ENCODE measurements at places on chromosomes 5 and 9.

DNA sequence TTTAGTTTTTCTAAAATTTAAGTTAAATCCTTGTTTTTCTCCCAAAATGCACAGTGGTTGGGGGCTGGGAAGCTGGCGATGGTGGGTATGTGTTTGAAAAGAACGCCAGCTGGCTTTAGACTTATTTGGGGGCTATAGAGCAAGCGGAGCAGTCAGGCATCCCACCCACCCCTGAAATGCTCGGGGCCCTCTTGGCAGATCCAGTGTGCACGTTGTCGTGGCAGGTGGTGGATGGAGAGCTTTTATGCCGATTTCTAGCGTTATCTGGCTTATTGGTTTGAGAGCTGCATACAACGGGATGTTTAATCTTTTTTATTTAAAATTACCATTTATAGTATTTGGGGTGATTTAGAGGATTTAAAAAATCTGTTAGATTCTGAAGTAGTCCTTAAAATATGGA lies 8.1 kb downstream of the BASP1 start:
- no peak for DNase-seq
- H3K36me3 ChIP-seq: no peaks in the 10 kb centered on the region
- H3K27me3 ChIP-seq: no peaks in the 10 kb centered on the region
- no peaks in the 10 kb centered on the region for H3K4me1 ChIP-seq

- no peaks in the 10 kb centered on the region for H3K27me3 ChIP-seq
- no peak for DNase-seq
- no peaks in the 10 kb centered on the region for H3K4me1 ChIP-seq
- no peak overlapping the region for H3K4me3 ChIP-seq
Measured at GRCh38 chr5:9409413-9409960, 136.4 kb downstream of the SEMA5A start.

GRCh38 chr5:156137071-156137869 lies 189.7 kb upstream of the SGCD start:
- DNase-seq: no peak
- no peaks in the 10 kb centered on the region for H3K27me3 ChIP-seq
- no peaks in the 10 kb centered on the region for H3K36me3 ChIP-seq
- no peaks in the 10 kb centered on the region for H3K4me1 ChIP-seq
- H3K4me3 ChIP-seq: no peak overlapping the region

GRCh38 chr9:5586391-5586802 lies 42.5 kb upstream of the RIC1 start:
- peaks cover 31% of the 10 kb centered on the region for H3K4me1 ChIP-seq
- H3K4me3 ChIP-seq: no peak overlapping the region
- no peaks in the 10 kb centered on the region for H3K36me3 ChIP-seq
- no peak for DNase-seq

- no peak overlapping the region for H3K4me3 ChIP-seq
- no peak overlapping the region for H3K27ac ChIP-seq
- no peaks in the 10 kb centered on the region for H3K4me1 ChIP-seq
- no peaks in the 10 kb centered on the region for H3K36me3 ChIP-seq
Measured at GRCh38 chr5:56755036-56755555, 60.3 kb upstream of the MAP3K1 start.

GRCh38 chr5:154098465-154098864 lies 59.7 kb downstream of the MFAP3 start:
- no peaks in the 10 kb centered on the region for H3K27me3 ChIP-seq
- no peaks in the 10 kb centered on the region for H3K36me3 ChIP-seq
- H3K4me3 ChIP-seq: no peak overlapping the region
- H3K4me1 ChIP-seq: no peaks in the 10 kb centered on the region
- no peak for DNase-seq
- no peak overlapping the region for H3K27ac ChIP-seq

GRCh38 chr5:76367623-76368371 lies 35.3 kb upstream of the IQGAP2 start:
- no peaks in the 10 kb centered on the region for H3K36me3 ChIP-seq
- no peak overlapping the region for H3K27ac ChIP-seq
- H3K27me3 ChIP-seq: no peaks in the 10 kb centered on the region
- no peaks in the 10 kb centered on the region for H3K4me1 ChIP-seq
- DNase-seq: no peak
- no peak overlapping the region for H3K4me3 ChIP-seq

- no peaks in the 10 kb centered on the region for H3K36me3 ChIP-seq
- DNase-seq: no peak
- no peak overlapping the region for H3K4me3 ChIP-seq
- no peaks in the 10 kb centered on the region for H3K27me3 ChIP-seq
Measured at GRCh38 chr5:120678279-120678678, 214.2 kb downstream of the PRR16 start.

GRCh38 chr5:159206818-159207217 lies 2.5 kb downstream of the RNF145 start:
- peak overlapping the region; percentile 87 for H3K27ac ChIP-seq
- DNase-seq: no peak
- peak overlapping the region; percentile 88 for H3K4me3 ChIP-seq
- no peaks in the 10 kb centered on the region for H3K27me3 ChIP-seq
- peaks cover 65% of the 10 kb centered on the region for H3K4me1 ChIP-seq
